ENCODE measurements at places on chromosomes 7 and 10. TPM values are rescaled to one million over a fixed set of nuclear protein-coding genes. Genes with fewer than 3 reads are reported as not detected.

DNA sequence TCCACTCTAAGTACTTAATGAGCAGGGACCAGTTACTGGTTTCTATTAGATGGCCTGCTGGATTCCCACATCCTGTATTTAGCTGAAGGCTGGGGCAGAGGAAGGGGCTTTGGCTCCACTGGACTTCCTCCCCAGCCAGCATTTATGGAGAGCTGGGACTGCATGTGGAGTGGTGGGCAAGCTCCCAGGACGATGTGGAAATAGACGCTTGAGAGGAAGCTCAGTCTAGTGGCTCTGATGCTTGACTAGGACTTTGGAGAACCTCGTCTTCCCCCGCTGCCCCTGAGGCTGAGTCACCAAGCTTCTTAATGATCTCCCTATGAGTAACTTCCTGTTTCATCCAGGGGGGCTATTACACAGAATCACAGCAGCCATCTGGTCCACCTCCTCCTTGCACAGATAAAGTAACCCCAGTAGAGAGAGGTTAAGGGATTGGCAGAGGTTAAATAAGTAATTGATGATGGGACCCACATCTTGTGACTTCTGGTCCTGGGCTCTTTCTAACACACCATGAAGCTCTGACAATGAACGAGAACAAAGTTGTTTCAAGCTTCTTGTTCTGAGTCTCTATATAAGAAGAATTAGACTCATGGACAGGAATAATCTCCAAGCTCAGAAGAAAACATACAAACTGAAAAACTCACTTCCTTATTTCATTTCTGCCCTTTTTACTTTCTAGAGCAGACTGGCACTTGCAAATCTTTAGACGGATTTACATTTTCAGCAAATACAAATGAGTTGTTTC, 126.2 kb downstream of the PRPF18 start:
- peak; percentile 53 for DNase-seq

GRCh38 chr7:8117195-8117594, 144.8 kb downstream of the ICA1 start:
- no peak for DNase-seq

GRCh38 chr7:34488766-34489165, 169.3 kb upstream of the NPSR1 start:
- no peak for DNase-seq

GRCh38 chr7:146172112-146172511, 55.5 kb downstream of the CNTNAP2 start:
- no peak for DNase-seq

DNA sequence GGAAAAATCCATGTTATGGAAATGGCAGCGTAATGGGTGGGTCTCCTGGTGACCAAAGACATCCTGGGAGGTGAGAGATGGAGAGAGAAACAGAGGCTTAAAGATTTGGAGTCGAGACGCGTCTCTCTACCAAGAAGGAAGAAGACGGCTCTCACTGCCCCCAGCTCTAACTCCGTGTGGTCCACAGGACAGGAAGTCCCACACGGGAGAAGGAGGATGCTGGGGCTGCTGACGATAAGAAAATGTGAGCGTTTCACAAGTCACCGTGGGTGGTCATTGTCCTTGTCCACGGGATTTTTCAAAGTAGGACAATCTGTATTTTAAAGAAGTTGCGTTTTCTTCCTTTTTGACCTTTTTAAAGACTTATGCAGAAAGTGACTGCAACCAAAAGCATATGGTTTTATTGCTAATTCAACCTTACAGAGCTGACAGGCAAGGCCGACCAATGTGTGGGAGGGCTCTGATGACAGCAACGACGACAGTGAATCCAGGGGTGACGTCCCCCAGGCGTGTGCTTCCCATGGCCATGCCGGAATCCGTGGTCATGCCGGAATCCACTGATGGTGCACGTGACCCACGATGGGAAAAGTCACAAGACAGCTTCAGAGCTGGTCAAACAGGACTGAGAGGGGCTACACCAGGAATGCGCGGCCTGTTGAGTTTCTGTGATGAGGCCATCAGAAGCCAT, 341.2 kb downstream of the PTPRN2 start:
- no peak for DNase-seq

The GPC2 gene
- total RNA-seq: 5.1 TPM
